ENCODE measurements at places on chromosomes 4 and X.
A peak's percentile ranks its signal among the peaks of the same experiment; 100 is the strongest.

DNA sequence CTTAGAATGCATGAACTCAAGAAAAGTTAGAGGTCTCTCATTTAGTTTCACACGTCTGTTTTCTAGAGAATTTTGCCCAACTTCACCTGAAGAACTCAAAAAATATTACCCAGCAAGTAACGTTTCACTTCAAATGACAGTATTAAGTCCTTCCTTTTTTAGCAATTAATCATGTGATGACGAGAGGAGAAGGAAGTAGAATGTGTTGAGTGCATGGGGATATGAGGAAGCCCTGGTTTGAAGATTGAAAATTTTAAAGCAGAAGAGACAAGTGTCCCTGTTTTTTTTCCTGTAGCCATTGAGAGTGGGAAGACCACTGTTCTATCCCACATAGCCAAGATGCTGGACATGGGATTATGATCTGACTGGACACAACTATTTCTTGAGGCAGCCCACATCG is 406.3 kb upstream of the CPEB2 start:
- no peak for DNase-seq

DNA sequence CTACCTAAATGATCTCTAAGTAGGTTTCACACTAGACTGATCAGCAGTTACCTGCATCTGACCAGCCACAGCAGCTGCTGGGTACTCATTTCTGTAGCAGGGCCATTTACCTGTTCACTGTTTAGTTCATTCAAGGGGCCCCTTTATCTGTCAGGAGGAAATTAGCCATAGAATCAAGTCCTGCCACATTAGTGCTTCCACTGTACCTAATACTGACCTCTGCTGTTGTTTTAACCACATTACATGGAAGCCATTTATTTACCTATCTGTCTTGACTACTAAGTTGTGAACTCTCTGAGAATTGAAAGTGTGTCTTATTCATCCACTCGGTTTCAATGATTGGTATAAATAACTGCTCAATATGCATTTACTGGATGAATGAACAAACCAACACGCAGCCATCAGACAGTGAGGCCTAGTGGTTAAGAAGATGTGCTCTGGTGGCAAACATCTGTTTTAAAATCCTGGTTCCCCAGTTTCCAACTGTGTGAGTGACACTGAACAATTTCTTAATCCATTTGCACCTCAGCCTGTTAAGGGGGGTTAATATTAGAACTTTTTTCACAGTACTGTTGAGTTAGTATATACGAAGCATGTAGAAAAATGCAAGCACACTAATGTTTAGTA is 30.0 kb upstream of the ANXA5 start:
- peak; percentile 8 for DNase-seq

GRCh38 chrX:69323786-69324720 is 158.8 kb upstream of the PJA1 start:
- DNase-seq: no peak

DNA sequence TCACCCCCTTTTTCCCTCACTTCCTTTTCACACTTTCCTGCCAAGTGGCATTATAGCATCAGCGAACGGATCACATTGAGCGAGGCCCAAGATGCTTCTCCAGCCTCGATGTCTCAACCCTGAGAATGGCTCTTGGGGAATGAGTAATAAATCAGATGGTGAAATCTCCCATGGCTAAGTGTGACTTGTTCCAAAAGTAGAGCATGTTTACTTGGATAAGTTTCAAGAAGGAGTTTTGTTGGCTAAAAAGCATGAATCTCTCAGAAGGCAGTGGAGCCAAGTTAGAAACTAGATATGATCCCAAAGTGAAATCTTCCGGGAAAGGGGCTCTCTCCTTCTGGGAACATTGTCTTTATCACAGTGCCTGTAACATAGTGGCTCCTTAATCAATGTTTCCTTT is 316.3 kb downstream of the CAMK2D start:
- no peak for DNase-seq

- DNase-seq: no peak
Measured at GRCh38 chr4:168995537-168996295, 14.3 kb downstream of the CBR4 start.
